ENCODE measurements at places on chromosomes 16 and 17.

GRCh38 chr17:72802726-72803125, 289.8 kb downstream of the SLC39A11 start:
- DNase-seq: no peak

DNA sequence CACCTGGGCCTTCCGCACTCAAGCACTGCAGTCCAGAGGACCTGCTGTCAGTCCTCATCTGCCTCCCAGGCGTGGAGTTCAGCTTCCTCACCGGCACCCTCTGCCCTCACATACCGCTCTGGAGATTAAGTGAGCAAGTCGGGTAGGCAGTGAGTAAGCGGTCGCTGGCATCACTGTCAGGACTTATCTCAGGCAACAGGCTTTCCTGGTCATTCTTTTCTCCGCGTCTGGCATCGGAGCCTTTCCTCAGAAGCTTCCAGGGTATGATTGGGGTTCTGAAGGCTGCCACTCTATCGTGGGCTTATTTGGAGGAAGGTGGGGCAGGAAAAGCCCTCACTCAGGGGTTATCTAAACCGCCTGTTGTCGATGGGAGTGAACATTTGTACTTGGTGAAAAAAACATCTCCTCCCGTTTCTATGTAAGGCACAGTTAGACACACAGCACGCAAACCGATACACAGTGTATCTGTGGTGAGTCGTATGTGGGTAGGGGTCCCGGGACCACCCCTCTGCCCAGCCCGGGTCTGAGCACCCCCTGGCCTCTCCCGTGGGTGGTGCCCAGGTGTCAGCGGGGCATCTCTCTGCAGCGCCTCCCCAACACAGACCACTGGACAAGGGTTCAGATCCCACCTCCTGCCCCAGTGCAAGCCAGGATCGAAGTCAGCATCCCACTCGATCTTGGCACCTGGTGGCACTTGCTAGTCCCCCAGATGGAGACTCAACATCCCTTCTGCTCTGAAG, 92.5 kb upstream of the PLCG2 start:
- DNase-seq: no peak

GRCh38 chr17:79372470-79373238, 238.2 kb downstream of the RBFOX3 start:
- DNase-seq: no peak

- no peak for DNase-seq
These were observed 6.8 kb upstream of the CCL3L1 start for GRCh38 chr17:36203335-36203734.

Data from HAP-1 (cell line).